Activated CD8-positive, alpha-beta memory T cell treated with anti-CD3 and anti-CD28 coated beads for 1 hour (primary cell): ENCODE measurements at places on chromosomes 3 and 15.

GRCh38 chr3:10205451-10206165, 40.9 kb downstream of the IRAK2 start:
- no peak for DNase-seq

GRCh38 chr15:61118885-61119284, 110.2 kb downstream of the RORA start:
- DNase-seq: no peak

- no peak for DNase-seq
Observed at GRCh38 chr3:11539677-11540076, 104.0 kb downstream of the VGLL4 start.

DNA sequence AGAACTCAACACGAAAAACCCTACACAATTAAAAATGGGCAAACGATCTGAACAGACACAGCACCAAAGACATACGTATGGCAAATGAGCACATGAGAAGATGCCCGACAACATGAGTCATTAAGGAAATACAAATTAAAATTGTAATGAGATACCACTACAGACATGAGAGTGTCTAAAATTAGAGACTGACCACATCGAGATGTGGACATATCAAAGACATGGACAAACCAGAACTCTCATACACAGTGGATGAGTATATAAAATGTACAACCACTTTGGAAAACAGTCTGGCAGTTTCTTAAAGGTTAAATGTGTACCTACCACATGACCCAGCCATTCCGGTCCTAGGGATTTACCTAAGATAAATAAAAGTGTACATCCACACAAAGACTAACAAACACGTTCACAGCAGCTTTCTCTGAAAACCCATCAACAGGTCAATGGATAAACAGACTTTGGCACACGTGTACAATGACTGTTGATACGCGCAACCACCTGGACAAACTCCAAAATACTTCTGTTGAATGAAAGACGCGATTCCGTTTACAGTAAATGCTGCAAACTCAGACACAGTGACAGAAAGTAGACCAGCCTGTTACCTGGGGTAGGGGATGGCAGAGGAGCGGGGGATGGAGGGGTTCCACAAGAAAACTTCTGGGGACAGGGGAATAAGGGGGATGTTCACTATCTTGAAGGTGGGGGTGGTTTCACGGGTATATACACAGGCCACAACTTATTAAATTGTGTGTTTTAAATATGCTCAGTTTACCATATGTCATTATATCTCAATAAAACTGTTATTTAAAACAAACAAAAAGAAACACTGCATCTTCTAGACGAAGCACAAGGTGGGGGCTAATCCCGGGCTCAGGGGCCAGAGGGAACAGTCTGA, 2.1 kb downstream of the TNK2 start:
- no peak for DNase-seq

- DNase-seq: no peak
Observed at GRCh38 chr3:79521221-79521848, 246.5 kb downstream of the ROBO1 start.

DNA sequence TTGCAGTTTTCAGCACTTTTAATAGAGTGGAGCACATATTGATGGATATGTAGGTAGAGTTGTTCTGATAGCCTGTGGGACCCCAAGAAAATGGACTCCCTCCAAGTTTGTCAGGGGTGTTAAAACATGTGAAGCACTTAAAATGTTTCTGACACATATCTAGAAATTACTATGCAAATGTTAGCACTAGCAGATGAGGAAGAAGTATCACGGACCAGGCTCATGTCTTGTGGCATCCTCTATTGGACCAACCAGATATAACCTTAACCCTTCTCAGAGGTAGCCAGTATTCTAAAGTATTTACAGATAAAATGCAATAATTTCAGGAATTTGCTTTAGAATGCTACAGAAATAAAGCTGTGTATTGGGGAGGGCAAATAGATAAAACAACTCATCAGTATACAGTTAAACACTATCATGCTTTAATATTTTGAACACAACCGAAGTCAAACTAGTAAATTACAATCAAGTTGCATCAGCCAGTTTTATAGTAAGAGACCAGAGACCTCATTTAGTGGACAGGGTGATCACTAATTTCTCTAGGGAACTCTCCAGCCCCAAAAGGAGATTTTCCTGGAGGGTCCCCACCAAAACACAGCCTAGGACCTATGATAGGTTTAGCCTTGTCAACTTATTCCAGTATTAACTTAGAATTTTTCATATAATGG, 57.2 kb upstream of the FBN1 start:
- no peak for DNase-seq

- no peak for DNase-seq
Observed at GRCh38 chr3:171972871-171973348, 66.5 kb upstream of the FNDC3B start.

GRCh38 chr3:69731080-69731479, 8.2 kb upstream of the MITF start:
- DNase-seq: no peak

- no peak for DNase-seq
Observed at GRCh38 chr3:15256861-15257341, 50.9 kb downstream of the CAPN7 start.

DNA sequence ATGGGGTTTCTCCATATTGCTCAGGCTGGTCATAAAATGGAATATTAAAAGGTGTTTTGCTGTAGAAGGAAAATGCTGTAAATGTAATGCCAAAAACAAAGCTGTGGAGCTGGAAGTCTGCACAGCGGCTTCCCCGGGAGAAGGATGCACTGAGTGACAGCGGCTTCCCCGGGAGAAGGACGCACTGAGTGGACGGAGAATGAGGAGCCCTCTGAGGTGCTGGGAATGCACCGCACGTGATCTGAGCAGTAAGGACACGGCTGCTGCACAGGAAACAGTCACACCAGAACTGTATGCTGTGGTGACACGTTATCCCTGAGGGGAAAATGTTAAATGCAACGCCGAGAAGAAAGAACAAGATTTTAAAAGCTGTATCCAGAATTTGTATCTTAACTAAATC, 24.6 kb downstream of the TNK2 start:
- DNase-seq: no peak

GRCh38 chr15:101029971-101030661, 111.0 kb downstream of the LRRK1 start:
- no peak for DNase-seq

DNA sequence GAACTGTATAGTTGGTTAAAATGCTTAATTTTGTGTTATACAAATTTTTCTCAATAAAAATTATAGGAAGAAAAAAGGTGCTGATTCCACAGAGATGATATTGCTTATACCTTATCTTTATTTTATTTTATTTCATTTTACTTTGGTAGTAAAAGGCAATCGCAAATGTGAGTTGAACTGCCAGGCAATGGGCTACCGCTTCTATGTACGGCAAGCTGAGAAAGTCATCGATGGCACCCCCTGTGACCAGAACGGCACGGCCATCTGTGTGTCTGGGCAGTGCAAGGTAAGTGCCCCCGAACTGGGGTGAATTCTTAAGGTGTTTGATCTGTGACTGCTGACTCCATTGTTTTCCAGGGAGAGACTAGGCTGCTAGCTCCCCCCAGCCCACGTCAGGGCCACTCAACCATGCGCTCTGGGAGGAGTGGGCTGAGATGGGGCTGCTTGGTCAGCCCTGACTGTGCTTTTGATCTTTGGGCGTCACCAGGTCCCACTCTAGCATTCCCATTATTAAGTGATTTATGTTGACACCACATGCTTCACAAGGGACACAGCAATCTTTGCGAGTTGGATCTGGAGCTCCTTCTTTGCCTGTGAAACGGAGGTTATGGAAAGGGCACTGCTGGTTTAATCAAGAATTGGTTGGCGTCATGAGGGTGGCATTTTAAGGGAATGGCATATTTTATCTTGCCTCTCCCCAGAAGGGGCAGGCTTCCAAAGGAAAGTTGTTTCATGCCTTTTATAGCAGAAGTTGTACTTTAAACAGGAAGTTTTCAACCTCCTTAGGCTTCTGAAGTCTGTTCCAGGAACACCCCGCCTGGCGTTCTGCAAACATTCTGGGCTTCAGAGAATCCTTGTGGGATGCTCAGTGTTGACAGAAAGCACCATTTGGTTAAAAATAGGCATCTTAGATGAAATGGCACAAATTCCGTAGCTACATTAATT, 296.5 kb downstream of the THSD4 start:
- DNase-seq: no peak

GRCh38 chr3:141331377-141332318, 36.7 kb upstream of the ZBTB38 start:
- no peak for DNase-seq

DNA sequence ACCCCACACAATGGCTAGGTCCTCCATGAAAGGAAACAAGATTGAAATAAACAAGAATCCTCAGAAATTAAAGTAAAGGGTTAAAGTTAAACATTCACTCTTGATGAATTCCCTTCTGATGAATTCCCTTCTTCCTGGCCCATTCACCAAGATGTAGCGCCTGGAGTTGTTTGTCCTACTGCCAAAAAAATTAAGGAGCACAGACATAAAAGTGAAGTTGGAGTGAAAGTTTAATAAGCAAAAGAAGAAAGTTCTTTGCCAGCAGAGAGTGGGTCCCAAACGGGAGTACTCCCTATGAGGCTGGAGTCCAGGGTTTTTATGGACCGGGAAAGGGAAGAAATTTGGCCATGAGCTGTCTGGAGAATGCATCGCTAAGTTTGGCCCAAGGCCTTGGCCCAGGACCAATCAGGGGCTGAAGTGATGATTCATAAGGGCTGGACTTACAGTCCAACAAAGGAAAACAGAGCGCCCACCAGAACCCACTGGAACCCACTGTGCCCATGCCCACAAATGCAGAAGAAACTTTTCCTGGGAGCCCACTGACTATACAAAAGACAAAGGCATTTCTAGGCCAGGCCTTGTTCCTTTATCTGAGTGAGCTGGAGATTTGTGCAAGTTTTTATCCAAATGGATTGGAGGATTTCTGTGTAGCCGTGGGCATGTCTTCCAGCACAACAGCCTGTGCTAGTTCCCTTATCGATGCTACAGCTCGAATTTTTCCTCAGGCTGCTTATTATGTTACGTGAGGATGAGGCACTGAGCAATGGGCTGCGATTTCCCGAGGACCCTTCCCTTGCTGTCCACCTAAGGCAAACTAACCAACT, 1561.6 kb downstream of the OTOL1 start:
- no peak for DNase-seq

GRCh38 chr15:42139596-42139995, 16.8 kb downstream of the PLA2G4F start:
- DNase-seq: no peak

DNA sequence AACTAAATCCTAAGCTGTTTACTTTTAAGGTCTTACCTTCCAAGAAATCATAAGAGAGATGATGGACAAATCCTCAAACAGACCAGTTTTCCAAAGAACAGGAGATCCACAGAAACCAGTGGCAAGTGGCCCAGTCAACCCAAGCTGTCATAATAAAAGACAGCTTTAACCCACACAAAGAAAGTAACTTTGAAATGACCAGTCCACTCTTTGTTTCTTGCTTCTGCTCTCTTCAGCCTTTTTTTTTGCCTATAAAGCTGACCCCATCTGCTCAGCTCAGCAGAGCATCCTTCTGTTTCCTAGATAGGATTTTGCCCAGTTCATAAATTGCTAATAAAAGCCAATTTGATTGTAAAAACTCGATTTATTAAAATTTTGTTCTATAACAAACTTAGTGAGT, 299.4 kb downstream of the OXSM start:
- no peak for DNase-seq

DNA sequence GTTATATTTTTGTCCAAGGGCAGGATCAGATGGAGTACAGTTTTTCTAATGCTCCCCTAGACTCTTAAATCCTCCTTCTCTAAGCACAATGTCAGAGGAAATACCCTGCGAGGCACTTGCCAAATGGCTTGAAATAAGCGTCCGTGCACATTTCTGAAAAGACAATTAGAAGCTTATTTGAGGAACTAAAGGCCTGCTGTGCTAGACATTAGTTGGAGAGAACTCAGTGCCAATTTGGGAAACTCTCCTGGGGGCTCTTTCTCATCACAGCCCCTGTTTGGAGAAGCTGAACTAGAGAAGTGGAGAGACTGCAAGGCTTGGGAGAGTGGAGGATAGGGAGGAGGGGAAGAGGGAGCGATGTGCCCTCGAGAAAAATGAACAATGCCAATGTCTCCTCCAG, 247.6 kb upstream of the C2CD4B start:
- no peak for DNase-seq

DNA sequence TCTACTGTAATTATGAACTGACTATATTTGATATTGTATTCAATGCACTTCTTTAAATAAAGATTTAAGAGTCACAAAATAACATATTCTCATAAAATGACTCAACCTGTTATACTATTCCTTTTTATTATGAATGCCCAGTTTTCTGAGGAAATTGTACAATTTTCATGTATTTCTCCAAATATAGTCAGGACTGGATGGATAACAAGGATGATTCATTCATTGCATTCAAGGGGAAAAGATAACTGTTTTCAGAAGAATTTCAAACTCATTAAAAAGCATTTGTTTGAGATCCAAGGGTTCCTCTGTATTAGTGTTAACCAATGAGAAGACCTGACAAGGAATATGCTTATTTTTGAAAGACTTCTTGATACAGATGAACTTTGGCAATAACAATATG, 163.7 kb downstream of the MEIS2 start:
- no peak for DNase-seq

GRCh38 chr15:55402707-55403106, 5.5 kb downstream of the CCPG1 start:
- no peak for DNase-seq

DNA sequence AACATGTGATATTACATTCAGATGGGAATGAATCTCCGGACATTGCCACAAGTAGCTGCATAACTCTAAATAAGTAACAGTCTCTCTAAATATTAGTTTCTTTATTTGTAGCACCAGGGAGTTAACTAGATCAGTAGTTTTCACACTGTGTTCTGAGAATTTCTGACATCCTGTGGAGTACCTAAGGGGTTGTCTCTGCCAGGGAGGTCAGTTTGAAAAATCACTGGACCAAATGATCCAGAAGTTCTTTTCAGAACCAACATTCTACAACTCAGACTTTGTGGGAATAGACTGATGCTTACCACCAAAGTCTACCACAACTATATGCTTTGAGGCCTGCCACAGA, 9.0 kb upstream of the ILDR1 start:
- DNase-seq: no peak

- no peak for DNase-seq
Observed at GRCh38 chr3:170322566-170323269, 34.8 kb upstream of the SKIL start.

DNA sequence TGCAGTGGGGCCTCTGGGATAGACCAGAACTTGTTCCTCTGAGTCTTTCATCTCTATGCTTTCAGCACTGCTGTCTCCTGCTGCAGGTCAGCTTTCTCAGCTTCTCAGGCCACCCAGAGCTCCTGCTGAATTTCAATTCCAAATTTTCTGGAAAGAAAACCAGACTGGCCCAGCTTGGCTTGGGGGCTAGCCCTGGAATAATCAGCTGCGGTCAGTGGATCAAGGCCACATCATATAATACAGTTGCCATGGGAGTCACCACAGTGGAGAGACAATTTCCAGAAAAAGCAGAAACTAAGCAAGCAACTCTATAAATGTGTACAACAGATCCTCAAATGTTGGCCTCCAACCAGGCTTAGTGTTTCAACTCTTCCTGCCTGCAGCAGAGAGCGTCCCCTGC, 91.1 kb upstream of the SLC24A5 start:
- DNase-seq: no peak
